ENCODE measurements at places on chromosomes 1 and 21.

DNA sequence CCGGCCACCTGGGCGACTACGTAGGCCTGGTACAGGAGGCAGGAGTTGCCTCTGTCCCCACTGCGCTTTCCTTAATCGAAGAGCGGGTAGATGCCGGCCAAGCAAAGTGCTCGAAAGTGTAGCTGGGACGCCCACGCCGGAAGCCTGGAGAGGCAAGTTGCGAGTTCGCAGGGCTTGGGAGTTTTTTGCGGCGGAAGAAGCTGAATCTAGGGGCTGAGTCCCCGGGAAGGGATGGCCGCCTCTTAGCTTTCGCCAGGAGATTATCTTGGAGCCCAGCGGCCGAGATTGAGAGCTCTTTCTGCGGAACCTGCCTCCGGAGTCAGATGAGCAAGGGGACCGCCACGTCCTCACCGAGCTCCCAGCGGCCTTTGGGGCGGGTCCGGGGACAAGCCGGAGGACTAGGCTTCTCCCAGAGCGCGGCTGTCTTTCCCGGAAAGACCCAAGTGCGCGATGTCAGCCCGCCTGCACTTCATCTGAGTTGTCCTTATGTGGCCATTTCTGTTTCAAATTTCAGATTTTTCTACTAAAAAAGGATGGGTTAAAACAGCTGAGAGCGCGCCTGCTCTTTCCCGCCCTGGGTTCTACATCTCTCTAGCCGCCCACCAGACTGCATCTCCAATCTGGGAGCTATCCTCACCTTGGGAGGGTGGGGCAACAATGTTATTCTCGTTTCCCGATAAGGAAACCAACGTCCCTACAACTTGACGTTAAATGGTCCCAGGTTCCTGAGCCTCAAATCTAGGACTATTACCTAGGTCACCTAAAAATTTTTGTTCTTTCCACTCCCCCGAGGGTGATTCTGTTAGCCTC is 12.4 kb upstream of the TBX15 start:
- no peak for DNase-seq

DNA sequence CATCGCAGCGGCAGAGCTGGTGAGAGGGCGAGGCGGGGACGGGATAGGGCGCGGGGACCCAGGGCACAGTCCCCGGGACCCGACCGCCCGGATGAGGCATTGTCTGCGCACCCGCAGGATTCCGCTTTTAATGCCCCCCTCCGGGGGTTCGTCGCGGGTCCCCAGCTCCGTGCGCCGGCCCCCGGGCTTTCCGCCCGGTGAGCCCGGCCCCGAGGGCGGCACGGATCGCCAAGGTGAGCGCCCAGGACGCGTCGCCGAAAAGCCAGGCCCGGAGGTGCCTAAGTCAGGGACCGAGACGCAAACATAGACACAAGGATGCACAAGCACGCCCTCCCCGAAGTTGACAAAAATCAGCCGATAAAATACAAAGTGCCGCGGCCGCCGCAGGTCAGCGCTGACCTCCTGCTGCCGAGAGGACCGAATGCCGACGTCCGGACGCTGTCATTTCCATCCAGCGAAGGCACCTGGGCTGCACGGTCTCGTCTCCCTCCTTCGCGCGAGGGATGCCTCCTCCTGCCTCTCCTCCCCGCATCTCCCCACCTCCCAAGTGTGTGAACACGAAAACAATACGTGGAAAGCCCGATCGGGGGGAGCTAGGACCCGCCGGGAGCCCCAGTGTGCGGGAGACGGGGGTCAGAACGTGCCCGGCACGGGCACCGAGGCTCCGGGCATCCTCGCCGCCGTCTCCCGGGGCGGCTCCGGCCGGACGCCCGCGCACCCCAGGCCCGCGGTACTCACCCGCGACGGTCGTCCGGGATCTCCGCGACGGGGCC is 101.1 kb upstream of the SOD1 start:
- peak; percentile 62 for DNase-seq

- no peak for DNase-seq
These were observed 266.7 kb upstream of the VAMP3 start for GRCh38 chr1:7504438-7504720.

DNA sequence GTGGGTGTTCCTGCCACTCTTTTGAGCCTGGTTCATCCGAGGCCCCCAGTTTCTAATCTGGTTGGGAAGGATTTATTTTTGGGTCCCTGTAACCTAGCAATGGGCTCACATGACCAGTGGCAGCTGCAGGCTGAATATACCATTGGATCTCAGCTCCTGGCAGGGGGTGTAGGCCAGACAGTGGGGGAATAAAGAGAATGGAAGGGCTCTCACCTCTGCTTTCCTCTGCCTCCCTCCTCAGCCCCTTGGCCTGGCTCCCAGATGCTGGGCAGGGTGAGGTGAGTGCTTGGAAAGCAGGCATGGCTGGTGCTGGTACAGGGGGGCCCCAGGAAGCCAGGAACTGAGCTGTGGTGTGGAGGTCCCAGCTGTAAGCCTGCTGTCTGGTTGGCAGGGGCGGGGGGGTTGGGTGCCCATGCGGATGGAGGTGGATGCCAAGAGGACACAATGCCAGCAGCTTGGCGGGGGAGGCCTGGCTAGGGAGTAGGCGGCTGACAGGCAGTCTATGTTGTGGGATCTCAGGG is 3.6 kb upstream of the GPR61 start:
- peak; percentile 74 for DNase-seq

GRCh38 chr1:18927082-18927653 is 24.8 kb upstream of the ALDH4A1 start:
- DNase-seq = no peak

DNA sequence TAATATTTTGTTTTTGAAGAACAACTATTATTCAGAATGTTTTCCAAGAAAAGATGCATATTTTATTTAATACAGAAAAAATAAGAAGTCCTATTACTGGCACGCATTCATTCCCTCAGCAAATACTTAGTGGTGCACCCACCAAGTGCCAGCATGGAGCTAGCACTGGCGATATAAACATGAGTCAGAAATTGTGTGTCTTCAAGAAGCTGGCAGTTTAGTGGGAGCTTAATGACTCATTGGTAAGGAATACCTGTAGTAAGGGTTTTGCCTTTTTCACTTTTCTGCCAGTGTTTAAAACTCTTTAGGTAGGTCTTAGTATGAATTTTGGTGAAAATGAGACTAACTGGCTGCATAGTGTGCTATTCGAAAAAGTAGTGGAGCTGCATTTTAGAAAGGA is 6.3 kb downstream of the MAGI3 start:
- no peak for DNase-seq

DNA sequence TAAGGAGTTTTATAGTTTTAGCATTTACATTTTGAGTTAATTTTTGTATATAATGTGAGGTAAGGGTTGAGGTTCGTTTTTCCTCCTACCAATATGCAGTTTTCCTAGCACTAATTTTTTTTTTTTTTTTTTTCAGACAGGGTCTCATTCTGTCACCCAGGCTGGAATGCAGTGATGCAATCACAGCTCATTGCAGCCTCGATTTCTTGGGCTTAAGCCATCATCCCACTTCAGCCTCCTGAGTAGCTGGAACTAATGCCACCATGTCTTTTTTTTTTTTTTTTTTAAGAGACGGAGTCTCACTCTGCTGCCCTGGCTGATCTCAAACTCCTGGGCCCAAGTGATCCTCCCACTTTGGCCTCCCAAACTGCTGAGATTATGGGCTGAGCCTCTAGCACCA is 2.5 kb upstream of the UBASH3A start:
- no peak for DNase-seq

DNA sequence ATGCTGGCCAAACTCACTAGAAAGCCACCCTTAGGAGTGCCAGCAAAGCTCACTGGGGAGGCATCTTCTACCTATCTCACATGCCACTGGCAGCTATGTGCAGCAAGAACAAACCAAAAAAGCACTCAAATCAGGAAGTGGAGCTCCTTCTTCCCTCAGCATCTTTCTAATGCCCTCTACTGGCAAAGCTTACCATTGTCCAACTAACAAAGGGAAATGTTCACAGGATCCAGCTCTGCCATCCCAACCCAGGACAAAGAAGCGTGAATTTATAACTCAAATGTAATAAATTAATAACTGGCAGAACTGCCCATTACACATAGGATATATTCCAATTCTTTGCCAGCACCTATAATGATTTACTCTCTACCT is 38.9 kb downstream of the LEPR start:
- peak; percentile 18 for DNase-seq

DNA sequence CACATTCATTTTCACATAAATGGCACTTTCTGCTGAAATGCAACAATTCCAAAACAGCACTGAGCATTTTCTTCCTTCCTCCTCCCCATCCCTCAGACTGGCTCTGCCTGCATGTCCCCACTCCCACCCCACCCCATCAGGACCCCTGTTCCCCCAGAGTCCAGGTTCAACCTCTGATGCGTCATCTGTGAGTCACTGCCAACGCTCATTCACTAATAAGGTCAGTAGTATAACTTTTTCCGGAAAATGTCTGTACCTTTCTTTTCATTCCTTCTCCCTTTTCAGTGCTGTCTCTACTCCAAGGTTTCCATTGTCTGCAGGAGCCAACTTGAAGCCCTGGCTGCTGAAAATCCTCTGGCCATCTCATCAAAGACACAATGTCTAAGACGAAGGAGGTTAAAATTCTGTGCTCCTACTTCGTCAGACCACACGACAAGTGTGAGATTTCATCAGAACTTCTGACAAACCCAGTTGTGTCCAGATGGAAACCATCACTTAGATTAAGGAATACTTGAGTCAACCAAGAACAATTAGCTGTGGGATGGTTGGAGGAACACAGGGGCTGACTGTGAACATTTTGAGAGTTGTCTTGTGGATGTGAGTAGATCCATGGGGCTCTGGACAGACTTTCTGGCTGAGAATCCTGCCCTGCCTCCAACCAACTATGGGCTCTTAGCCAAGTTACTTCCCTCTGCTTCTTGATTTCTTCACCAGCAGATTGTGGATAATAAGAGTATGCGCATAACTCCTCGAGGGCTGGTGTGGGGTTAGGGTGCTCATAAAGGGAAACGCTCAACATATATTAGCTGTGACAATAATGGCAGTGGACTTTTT is 35.6 kb upstream of the UTS2 start:
- no peak for DNase-seq

- DNase-seq = no peak
These were observed 2.4 kb downstream of the IPO9 start for GRCh38 chr1:201831371-201831770.

DNA sequence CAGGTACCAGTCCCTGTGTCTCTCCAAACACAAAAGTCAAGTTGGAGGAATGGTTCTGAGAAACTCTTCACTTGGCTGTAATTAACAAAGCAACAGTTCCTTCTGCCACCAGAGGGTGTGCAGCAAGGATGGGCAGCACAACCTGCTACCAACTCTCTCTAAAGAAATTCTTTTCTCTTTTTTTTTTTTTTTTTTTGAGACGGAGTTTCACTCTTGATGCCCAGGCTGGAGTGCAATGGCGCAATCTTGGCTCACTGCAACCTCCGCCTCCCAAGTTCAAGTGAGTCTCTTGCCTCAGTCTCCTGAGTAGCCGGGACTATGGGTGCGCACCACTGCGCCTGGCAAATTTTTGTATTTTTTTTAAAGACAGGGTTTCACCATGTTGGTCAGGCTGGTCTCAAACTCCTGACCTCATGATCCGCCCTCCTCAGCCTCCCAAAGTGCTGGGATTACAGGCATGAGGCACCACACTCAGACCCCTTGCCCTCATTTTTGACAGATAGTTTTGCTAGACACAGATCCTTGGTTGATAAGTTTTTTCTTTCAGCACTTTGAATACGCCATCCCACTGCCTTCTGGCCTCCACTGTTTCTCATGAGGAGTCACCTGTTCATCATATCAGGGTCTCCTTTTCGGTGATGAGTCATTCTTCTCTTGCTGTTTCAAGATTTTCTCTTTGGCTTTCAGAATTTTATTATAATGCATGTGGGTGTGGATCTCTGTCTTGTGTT is 12.1 kb upstream of the DEGS1 start:
- no peak for DNase-seq

DNA sequence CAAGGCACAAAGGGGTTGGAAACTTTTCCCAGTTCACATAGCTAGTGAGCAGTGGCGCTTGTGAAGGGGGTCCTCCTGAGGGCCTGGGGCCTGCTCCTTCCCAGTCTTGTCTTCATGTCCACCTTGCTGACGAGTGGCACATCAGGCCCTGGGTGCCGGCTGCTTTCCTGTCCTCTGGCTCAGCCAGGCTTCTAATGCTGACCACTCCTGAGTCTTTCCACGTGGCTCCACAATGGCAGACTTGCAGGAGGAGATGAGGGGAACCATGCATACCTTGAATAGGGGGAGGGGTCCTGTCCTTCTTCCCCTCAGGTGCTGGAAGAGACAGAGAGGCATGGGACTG is 38.7 kb downstream of the MAPKAPK2 start:
- no peak for DNase-seq

- no peak for DNase-seq
These were observed 92.3 kb downstream of the COQ8A start for GRCh38 chr1:227032396-227032795.

DNA sequence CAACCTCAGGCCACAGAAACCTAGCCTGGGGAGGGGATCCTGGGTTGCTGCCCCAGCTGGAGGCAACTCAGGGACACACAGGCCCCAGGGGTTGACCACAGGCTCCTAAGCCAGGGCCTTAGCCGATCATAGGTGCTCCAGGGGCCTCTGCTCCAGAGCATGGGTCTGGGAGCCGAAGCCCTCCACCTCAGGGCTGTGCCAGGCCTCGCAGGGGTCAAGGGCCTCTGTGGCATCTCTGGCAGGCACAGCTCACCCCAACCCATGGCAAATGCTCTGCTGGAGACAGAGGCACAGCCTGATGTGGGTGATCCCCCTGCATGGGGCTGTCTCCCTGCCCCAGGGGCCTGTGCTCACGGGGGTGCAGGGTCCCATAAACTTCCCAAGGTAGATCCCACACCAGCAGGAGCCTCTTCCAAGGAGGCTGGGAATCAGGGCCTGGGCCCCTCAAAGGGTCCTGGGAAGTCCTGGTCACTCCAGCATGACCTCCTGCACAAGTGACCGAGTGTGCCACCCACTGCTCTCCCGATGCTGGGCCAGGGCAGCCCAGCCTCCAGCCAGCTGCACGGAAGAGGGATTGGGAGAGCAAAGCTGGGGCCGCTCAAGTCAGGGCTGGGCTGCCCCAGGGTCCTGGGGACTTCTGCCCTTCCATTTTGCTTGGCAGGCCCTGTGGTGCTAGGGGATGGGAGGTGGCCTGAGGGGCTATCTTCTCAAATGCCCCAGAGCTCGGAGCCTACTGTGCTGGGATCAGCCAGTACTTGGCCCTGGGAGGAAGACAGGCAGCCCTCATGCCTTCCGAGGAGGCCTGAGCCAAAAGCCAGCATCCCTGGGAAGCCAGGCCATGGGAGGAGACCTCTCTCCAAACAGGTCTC is 22.2 kb upstream of the PRSS38 start:
- DNase-seq = no peak

Data from putamen (tissue), 1 donor.